Aorta (tissue), 5 donors: ENCODE measurements at places on chromosomes 7 and 10. TPM values are rescaled to one million over a fixed set of nuclear protein-coding genes. Genes with fewer than 3 reads are reported as not detected.

Gene VWC2
- not detected for total RNA-seq

- no peak overlapping the region for H3K27ac ChIP-seq
- no peaks in the 10 kb centered on the region for H3K27me3 ChIP-seq
- no peak overlapping the region for H3K4me3 ChIP-seq
- no peaks in the 10 kb centered on the region for H3K4me1 ChIP-seq
- H3K36me3 ChIP-seq: no peaks in the 10 kb centered on the region
Observed at GRCh38 chr10:124213899-124214510, 120.6 kb upstream of the CHST15 start.

Gene FBXL13
- 1.4 TPM for total RNA-seq

Gene FOXI2
- 0.23 TPM for total RNA-seq

- DNase-seq: no peak
- no peak overlapping the region for H3K4me3 ChIP-seq
- no peaks in the 10 kb centered on the region for H3K36me3 ChIP-seq
- no peaks in the 10 kb centered on the region for H3K27me3 ChIP-seq
- H3K27ac ChIP-seq: no peak overlapping the region
- no peaks in the 10 kb centered on the region for H3K4me1 ChIP-seq
Observed at GRCh38 chr10:105925045-105925785, 1239.3 kb downstream of the SORCS1 start.

DNA sequence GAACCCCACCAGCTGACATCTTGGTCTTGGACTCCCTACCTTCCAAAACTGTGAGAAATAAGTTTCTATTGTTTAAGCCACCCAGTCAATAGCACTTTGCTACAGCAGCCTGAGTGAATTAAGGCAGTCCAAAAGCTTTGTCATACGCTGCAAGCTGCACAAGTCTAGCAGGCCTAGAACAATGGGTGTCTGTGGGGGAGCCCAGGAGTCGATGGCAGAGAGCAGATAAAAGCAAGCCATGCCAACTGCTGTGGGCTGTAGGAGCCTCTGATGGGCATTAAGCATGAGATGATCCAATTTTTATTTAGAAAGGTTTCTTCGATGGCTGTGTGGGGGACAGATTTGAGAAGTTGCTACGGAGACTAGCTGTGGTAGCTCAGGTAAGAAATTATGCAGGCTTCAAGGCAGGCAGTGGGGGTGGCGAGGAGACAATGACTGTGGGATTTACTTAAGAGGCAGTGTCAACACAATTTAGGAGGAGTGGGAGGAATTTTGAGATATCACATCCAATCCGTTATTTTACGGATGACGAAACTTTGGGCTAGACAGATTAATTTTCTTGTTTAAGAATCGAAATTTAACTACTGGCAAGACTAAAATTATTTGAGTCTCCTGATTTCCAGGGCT lies 110.4 kb downstream of the NRCAM start:
- H3K27ac ChIP-seq: no peak overlapping the region
- H3K4me1 ChIP-seq: no peaks in the 10 kb centered on the region
- DNase-seq: no peak
- H3K36me3 ChIP-seq: no peaks in the 10 kb centered on the region

- no peaks in the 10 kb centered on the region for H3K27me3 ChIP-seq
- H3K27ac ChIP-seq: no peak overlapping the region
- H3K36me3 ChIP-seq: no peaks in the 10 kb centered on the region
- no peaks in the 10 kb centered on the region for H3K4me1 ChIP-seq
- no peak for DNase-seq
Observed at GRCh38 chr7:69739190-69739589, 140.9 kb downstream of the AUTS2 start.

DNA sequence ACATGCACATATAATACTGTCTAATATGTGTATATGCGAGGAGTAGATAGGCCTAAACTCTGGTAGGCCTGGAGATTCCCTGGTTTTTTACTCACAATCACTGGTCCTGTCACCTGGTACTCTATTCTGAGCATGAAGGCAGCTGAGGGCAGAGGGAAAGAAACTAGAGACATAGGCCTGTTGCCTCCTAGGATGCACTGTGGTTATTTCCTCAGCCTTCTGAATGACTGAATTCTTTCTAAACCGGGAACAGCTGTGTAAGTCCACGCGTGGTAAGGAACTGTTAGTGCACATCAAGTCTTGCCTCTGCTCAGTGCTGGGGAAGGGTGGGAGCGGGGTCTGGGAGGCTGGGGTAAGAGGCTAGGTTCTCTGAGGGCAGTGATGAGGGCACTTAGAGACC lies 7.7 kb downstream of the KAZALD1 start:
- no peak overlapping the region for H3K4me3 ChIP-seq
- H3K27ac ChIP-seq: no peak overlapping the region
- H3K4me1 ChIP-seq: no peaks in the 10 kb centered on the region

Gene NCF1
- total RNA-seq: 7.0 TPM

- H3K4me3 ChIP-seq: no peak overlapping the region
- H3K27ac ChIP-seq: no peak overlapping the region
- H3K36me3 ChIP-seq: no peaks in the 10 kb centered on the region
- H3K27me3 ChIP-seq: no peaks in the 10 kb centered on the region
- DNase-seq: no peak
- H3K4me1 ChIP-seq: no peaks in the 10 kb centered on the region
Observed at GRCh38 chr7:149409895-149410294, 51.0 kb downstream of the ZNF777 start.

Gene CYP3A4
- total RNA-seq: not detected

DNA sequence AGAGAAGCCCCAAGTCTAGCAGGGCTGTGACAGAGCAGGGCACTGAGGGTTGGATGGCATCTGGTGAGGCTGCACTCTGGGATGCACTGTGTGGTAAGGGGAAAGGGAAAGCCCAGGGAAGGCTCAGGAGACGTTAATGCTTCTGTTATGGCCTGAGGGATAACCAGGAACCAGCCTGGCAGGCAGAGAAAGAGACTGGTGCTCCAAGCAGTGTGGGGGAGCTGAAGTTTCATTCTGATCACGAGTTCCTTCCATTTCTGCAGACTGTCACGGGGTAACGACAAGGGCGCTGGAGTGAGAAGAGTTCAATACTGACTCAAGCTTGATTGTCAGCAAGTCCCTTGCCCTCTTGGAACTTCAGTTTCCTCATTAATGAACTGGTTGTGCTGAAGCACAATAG lies 730.9 kb downstream of the GRID1 start:
- no peak overlapping the region for H3K27ac ChIP-seq
- H3K4me1 ChIP-seq: no peaks in the 10 kb centered on the region
- H3K4me3 ChIP-seq: no peak overlapping the region

Gene SCD
- 47.3 TPM for total RNA-seq

GRCh38 chr7:123533929-123534382 lies 439 bp downstream of the IQUB start:
- H3K4me1 ChIP-seq: no peaks in the 10 kb centered on the region
- peak overlapping the region; percentile 14 for H3K27ac ChIP-seq
- no peaks in the 10 kb centered on the region for H3K36me3 ChIP-seq
- DNase-seq: no peak
- no peaks in the 10 kb centered on the region for H3K27me3 ChIP-seq

- no peaks in the 10 kb centered on the region for H3K27me3 ChIP-seq
- H3K4me3 ChIP-seq: peak overlapping the region; percentile 63
- peak; percentile 98 for DNase-seq
- H3K4me1 ChIP-seq: no peaks in the 10 kb centered on the region
- no peaks in the 10 kb centered on the region for H3K36me3 ChIP-seq
Observed at GRCh38 chr7:139340037-139340807, 915 bp upstream of the FMC1 start.

DNA sequence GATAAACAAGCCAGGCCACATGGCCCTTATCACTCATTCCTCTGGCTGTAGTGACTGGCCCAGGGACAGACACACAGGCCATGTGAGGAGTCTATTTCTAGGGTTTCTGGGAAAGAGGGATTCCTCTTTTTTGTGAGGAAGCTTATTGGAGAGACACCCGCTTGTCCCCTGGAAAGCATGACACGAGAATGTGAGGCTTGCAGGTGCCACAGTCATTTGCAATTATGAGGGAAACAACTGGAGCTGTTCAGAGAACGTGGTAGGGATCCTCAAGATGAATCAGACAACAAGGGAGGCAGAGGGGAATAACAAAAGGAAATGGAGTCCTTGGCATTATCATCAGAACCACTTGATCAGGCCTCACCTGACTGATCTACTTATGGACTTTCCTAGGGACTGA lies 64.5 kb downstream of the ADCYAP1R1 start:
- DNase-seq: no peak
- H3K27ac ChIP-seq: no peak overlapping the region
- H3K27me3 ChIP-seq: no peaks in the 10 kb centered on the region
- H3K4me3 ChIP-seq: no peak overlapping the region
- no peaks in the 10 kb centered on the region for H3K4me1 ChIP-seq

DNA sequence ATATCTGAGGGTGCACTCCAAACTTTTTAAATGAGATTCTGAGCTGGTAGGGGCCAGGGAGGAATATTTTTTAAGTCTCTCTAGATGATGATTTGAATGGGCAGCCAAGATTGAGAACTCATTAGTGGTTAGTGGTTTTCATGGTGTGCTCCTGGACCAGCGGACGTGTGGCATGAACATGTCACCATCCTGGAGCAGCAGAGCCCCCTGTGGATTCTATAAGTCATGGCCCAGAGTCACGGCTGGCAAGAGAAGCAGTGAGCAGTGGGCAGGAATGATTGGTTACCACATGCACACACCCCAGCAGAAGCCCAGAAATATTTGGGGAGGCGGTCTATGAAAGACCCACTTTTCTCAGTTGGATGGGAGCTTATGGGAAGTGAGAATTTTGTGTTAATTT lies 21.2 kb upstream of the UCN3 start:
- no peaks in the 10 kb centered on the region for H3K36me3 ChIP-seq
- H3K27me3 ChIP-seq: no peaks in the 10 kb centered on the region
- DNase-seq: no peak
- H3K4me3 ChIP-seq: no peak overlapping the region
- no peaks in the 10 kb centered on the region for H3K4me1 ChIP-seq
